ACHN (cell line): ENCODE measurements at places on chromosomes 7 and 10.

DNA sequence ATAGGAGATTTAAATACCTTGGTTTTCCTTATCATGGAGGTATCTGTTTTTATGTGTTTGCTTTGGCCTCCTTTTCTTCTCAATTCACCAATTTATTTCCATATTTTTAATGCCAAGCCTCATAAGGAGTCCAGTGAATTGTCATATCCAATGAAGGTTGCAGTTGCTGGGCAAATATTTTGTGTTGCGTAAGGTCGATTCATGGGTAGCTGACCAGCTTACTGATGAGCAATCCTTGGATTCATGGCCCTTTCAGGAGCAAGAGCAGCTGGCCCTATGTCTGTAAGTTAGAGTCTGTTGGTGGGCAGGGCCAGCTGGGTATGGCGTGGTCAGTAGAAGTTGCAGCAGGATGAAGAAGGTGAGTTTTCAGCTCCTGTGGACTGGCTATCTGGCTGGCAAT lies 182.9 kb downstream of the PFKFB3 start:
- no peak for DNase-seq

GRCh38 chr10:124611738-124612137 lies 132.4 kb downstream of the FAM53B start:
- DNase-seq, result no peak

DNA sequence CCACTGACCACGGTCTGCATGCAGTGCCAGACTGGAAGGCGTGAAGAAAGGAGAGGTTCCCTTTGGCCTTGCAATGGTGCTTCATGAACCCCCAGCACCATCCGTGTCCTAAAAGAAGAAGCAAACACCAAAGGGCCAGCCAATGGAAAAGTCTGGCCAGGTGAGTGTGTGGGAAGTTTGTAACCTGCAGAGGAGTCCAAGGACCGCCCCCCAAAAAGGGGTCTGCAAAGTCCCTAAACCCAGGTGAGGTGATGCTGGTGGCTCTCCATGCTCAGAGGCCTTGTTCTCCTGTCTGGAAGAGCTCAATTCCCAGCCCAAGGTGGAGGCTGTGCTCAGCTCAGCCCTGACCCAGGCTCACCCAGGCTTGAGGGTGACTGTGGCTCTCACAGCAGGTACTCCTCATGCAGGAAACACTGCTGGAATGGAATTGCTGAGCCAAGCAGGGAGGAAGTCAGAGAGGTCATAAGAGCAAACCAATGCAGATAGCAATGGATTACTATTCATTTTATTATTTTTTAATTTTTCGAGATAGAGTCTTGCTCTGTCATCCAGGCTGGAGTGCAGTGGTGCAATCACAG lies 52.4 kb upstream of the NANOS1 start:
- DNase-seq, result no peak

- no peak for DNase-seq
Observed at GRCh38 chr10:92967641-92968040, 93.0 kb upstream of the CYP26C1 start.

DNA sequence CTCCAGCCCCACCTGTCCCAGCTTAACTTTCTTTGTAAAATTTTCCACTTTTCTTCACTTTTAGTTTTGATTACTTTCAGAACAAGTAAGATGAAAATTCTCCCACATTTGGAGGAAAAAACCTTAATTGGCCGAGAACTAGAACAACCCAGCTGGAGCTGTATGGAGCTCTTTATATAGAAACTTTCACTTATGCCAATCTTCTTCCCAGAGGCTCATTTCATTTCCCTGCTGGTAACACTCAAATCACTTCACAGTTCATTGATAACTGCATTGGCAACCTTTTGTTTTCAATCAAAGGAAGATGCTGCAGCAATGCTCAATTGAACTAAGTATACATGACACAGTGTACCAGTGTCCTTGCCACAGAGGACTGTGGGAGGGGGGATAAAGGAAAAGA lies 176.2 kb upstream of the NOBOX start:
- DNase-seq, result no peak

DNA sequence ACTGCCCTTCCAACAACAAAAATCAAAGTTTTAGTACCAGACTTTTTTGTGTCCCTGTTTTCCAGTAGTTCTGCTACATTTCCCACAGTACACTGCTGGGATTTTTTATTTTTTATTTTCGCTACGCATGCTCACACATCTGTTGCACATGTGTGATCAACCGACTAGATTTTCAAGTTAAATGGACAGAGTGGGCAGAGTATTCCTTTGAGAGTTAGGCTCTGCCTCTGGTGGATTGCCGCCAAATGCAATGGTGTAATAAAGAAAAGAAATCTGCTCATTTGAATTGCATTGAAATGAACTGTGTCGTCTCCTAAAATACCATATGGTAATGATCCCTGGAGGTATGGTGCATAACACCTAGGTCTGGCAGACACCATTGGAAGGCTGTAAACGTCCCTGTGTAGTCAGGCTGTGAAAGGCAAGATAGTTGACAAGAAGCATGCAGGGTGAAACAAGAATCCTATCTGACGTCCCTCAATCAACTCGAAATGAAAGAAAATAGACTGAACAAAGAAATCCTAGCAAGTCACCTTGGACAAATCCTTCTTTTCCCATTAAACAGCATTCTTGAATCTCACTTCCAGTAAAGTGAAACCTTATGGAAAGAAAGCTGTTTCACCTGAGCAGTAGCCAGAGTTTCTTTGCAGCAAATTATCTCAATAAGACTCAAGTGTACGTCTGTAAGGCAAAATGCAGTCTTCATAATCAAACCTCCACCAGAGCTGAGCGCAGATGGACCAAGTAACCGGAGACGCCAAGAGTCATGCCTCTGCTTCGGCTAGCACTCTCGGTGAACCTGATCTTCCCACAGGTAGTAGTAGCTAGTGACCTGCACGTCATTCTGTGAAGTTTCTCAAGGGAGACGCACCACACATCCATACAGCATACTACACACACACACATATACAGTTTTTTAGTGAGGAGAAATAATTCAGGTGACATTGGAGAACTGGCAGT lies 357.3 kb downstream of the CRPPA start:
- no peak for DNase-seq

DNA sequence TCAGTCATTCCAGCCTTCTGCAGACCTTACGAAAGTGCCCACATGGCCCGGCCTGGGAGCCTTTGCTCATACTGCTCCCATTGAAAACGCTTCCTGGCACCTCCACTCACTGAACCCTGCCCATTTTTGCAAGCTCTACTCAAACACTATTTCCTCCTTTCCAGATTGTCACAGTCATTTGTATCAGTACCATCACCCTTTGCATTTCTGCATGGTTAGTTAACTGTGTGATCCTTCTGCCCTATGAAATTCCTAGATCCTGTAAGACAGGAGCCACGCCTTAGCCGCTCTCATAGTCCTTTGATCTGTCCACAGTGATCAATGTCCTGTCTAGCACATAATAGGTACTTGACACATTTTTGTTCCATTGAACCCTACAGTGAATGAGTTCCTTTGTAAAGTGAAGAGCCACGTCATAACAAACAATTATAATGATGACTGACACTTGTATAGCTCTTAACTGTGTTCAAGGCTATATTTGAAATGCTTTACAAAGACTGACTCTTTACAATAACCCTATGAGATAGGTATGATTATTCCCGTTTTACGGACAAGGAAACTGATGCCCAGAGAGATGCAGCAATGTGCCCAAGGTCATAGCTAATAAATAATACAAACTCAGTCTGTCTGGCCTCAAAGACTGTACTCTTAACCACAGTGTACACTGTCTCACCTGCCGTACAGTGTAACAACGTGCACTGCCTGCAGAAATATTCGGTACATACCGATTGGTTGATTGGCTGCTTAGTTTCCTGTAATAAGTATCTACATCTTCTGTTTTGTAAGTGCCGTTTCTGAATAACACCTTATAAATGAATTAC lies 16.6 kb upstream of the ITIH2 start:
- DNase-seq, result no peak

DNA sequence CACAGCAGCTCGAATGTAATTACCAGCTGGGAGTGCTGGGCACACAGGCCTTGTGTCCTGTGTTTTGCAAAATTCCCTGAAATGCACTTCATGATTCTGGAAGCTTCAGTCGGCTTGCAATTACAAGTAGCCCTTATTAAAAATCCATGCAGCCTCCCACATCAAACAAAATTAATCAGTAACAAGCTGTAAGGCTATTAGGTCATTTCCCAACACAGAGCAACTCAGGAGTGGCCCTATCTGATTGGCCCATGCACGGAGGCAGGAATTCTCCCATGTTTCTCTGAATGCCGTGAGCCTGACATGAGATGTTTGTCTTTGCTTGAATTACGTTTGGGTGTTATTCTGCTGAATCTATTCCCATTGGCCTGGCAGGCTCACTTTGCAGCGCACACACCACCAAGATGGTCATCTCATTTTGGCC lies 36.9 kb downstream of the FOXL3 start:
- no peak for DNase-seq

- DNase-seq, result no peak
Observed at GRCh38 chr10:59854571-59854970, 51.8 kb downstream of the CCDC6 start.

GRCh38 chr7:48643431-48644013 lies 280.8 kb upstream of the CDC14C start:
- no peak for DNase-seq

DNA sequence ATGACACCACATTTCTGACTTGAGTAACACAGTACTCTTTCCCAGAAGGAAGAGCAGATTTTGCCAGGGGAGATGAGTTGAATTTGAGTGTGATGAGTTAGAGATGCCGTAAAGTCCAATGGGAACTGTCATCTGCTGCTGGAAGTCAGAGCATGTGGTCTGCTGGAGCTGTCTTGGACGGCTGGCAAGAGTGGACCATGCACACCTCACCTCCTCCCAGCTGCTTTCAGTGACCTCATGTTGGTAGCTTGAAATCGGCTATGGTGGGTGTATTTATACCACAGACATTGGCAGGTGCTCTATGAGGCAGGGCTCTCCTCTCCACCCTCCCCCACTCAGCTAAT lies 82.3 kb downstream of the COL13A1 start:
- no peak for DNase-seq

- DNase-seq, result peak; percentile 73
Observed at GRCh38 chr7:135678612-135679575, 16.6 kb downstream of the STMP1 start.

GRCh38 chr7:105444342-105444987 lies 55.7 kb upstream of the SRPK2 start:
- DNase-seq, result no peak

- no peak for DNase-seq
Observed at GRCh38 chr7:21656081-21656480, 113.2 kb downstream of the DNAH11 start.

DNA sequence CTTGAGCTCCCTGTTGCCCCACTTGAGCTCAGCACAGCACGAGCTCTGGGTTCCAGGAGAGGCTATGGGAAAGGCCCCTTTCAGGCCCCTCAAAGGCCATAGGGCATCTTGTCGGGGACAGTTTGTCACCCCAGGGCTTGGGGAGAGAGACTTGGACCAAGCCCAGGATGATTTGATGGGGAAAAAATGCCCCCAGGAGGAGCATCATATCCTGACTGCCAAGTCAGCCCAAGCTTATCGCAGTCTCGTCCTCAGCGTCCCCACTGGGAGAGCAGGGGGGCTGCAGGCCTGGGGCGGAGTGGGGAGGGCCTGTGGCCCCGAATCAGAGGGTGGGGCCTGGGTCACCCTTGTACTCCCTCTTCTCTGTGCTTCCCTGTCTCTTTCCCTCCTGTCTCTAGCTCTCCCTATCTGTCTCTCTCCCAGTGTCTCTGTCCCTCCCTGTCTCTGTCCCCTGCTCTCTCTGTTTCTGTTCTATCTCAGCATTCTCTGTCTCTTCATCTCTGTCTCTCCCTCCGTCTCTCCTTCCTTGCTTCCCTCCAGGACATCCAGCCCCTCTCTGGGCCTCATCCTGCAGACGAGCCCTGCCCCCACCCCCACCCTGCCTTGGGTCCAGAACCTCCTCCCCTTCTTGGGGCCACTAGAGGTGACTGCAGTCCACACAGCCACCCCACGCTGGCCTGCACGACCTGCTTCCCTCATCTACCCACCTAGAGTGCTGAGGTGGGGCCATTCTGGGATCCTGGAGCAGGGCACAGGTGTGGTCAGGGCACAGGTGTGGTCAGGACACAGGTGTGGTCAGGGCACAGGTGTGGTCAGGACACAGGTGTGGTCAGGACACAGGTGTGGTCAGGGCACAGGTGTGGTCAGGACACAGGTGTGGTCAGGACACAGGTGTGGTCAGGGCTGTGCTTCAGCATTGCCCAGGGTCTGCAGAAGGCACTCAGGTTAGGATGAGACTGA lies 17.3 kb upstream of the GRIFIN start:
- no peak for DNase-seq

- DNase-seq, result peak; percentile 53
Observed at GRCh38 chr7:102814025-102814471, 65.2 kb downstream of the FAM185A start.

DNA sequence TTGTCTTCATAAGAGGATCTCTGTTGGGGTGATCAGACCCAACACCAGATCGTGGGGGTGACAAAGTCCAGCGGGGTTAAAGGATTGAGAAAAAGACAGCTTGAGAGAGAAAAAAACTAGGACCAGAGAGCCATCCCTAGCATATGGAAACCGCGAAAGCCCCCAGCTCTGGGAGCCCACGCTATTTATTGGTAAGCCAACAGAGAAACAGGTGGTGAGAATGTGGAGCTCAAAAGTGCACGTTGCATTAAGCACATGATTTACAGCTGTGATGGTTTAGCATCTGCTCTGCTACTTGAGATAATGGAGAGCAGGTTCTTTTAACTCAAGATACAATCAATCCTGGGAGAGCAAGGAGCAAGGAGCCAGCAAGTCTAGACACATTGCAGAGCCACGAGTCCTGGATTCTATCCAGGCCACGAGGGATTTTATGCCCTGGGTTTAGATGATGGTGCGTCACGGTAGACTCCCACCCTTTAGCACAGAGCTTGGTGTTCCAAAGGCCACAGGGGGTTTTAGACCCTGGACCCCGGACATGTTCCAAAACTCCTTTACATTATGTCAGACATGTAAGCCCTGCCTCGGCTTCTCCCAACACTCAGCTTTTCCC lies 755.2 kb upstream of the SORCS1 start:
- no peak for DNase-seq

DNA sequence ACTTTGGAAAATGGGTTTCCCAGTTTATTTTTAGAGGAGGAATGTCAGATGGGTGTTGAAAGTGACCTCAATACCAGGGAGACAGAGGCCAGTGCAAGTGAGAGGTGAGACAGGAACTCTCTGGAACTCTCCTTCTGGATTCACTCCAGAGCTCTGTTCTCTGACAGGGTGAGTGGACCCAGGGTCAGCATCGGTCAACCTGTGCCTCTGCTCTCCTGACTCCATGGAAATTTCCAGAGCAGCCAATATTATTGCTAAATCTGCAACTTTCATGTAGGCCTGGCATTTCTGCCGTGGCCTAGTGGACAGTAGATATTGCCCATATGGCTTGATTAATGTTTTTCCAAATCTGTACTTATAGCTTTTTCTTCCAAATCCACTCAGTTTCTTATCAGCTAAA lies 20.2 kb downstream of the AKR1C4 start:
- no peak for DNase-seq
